ENCODE measurements at places on chromosomes 16 and 17.

GRCh38 chr17:45759761-45760160 is 24.4 kb upstream of the CRHR1 start:
- no peaks in the 10 kb centered on the region for H3K36me3 ChIP-seq
- H3K4me3 ChIP-seq, result no peak overlapping the region
- no peaks in the 10 kb centered on the region for H3K4me1 ChIP-seq
- no peak overlapping the region for H3K27ac ChIP-seq

- DNase-seq, result peak; percentile 66
- H3K27ac ChIP-seq, result peak within 1 kb of the TSS; percentile 84
- peak within 1 kb of the TSS; percentile 79 for H3K4me3 ChIP-seq
- peaks cover 37% of the 10 kb centered on the region for H3K4me1 ChIP-seq
Observed at GRCh38 chr17:19867329-19868078, at the start of gene ULK2. Gene ULK2 (minus strand): TSS chr17:19867936. CDS start chr17:19867417, 519 bp downstream.

DNA sequence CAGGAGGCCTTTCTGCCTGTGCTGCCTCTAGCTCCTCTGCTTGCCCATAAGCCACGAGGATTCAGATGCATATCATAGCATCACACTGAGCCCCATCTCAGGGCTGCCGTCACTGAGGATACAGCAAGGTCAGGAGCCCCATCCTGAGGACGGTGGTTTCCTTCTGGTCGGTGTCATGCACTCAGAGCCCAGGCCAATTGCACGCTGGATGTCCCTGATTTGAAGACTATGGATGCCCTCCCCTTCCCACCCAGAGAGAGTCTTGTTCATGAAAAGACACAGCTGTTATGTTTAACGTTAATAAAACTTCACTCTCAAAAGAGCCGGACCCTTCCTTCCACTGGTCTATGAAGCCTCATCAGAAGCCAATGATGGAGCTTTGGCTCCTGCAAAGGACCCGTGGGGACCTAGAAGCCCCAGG is 19.9 kb downstream of the COTL1 start:
- H3K4me3 ChIP-seq, result peak overlapping the region; percentile 57
- peaks cover 96% of the 10 kb centered on the region for H3K4me1 ChIP-seq
- peak; percentile 53 for DNase-seq
- H3K27ac ChIP-seq, result peak overlapping the region; percentile 89
- peaks cover 68% of the 10 kb centered on the region for H3K36me3 ChIP-seq
- no peaks in the 10 kb centered on the region for H3K27me3 ChIP-seq

DNA sequence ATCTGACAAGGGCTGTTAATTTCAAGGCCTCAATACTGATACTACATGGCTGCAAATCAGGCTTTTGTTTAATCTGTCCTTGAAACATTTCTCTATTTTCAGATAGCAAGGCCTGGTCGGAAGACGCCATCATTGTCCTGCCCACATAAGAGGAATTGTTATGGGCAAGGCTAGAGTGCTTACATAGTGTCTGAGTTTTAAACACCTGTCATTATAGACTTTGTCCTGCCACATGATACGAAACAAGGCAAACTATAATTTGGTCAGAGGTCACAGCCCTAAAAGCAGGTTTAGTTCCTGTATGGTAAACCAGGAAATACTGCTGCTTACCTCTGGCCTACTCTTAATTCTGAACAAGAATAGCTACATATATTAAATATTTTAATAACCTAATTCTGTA is 104.4 kb downstream of the SSH2 start:
- H3K4me1 ChIP-seq, result peaks cover 22% of the 10 kb centered on the region
- no peak for DNase-seq
- H3K27ac ChIP-seq, result no peak overlapping the region
- peaks cover 3% of the 10 kb centered on the region for H3K36me3 ChIP-seq
- H3K4me3 ChIP-seq, result no peak overlapping the region

- H3K36me3 ChIP-seq, result no peaks in the 10 kb centered on the region
- H3K4me3 ChIP-seq, result no peak overlapping the region
- DNase-seq, result no peak
- no peaks in the 10 kb centered on the region for H3K4me1 ChIP-seq
- H3K27ac ChIP-seq, result no peak overlapping the region
Observed at GRCh38 chr16:58507195-58507962, 7.4 kb downstream of the NDRG4 start.

DNA sequence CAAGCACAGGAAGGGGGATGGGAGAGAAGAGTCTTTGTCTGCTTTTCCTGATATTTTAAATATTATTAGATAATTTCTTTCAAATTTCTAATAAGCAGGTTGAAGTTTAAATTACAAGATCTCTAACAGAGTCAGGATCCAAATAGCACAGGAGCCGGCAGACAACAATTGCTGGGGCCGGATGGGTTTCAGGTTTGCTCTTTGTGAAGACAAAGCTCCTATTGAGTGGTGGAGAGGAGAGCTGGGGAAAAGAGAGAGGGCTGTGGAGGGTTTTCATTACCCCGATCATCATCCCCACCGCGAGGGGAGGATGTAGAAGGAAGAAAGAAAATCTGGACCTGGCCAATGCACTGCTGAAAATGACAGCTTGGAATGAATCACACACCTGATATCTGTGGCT is 197.3 kb downstream of the SOX9 start:
- H3K4me1 ChIP-seq, result no peaks in the 10 kb centered on the region
- no peak for DNase-seq
- peaks cover 3% of the 10 kb centered on the region for H3K27me3 ChIP-seq
- H3K27ac ChIP-seq, result no peak overlapping the region
- H3K36me3 ChIP-seq, result no peaks in the 10 kb centered on the region

DNA sequence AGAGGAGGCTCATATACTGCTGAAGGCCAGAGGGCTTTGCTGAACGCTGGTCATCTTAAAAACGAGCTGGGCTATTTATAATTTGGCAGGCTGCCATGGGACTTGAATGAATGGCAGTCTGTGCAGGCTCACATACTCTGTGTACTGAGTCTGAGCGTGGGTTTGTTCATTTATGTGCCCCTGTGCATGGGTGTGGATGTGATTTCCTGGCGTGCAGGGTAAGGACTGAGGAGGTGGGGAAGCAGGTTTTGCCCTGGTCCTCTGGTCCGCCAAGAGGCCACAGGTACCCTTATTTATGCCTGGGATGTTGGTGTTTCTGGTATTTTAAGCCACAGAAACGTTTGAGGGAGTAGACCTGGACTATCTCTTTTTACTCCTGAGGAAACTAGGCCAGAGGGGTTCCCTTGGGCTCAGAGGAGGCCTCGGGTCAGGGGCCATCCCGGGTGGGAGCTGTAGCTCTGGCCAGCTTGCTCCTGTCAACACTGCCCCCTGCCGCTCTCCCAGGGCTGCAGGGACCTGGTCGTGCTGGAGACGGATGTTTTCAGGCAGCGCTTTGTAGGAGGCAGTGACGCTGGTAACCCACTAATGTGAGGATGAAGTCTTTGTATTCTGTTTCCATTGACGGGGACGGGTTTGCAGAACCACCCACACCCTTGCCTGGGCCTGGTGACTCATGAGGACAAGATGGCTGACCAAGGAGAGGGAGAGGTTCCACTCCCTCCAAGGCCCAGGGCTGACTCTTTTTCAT is 184.4 kb downstream of the MSI2 start:
- peaks cover 52% of the 10 kb centered on the region for H3K4me1 ChIP-seq
- H3K27me3 ChIP-seq, result no peaks in the 10 kb centered on the region
- peaks cover 6% of the 10 kb centered on the region for H3K36me3 ChIP-seq
- peak overlapping the region; percentile 76 for H3K27ac ChIP-seq

DNA sequence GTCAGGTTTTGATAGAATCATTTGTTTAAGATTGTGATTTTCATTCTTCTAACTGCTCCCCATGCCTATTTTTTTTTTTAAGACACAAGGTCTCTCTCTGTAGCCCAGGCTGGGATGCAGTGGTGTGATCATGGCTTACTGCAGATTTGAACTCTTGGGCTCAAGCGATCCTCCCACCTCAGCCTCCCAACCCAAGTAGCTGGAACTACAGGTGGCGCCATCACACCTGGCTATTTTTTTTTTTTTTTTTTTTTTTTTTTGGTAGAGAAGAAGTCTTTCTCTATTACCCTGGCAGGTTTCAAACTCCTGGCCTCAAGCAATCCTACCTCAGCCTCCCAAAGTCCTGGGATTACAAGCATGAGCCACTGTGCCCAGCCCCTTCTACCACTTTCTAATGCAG is 223.3 kb downstream of the CBLN1 start:
- H3K4me1 ChIP-seq, result no peaks in the 10 kb centered on the region
- H3K4me3 ChIP-seq, result no peak overlapping the region
- no peaks in the 10 kb centered on the region for H3K27me3 ChIP-seq
- no peak for DNase-seq

DNA sequence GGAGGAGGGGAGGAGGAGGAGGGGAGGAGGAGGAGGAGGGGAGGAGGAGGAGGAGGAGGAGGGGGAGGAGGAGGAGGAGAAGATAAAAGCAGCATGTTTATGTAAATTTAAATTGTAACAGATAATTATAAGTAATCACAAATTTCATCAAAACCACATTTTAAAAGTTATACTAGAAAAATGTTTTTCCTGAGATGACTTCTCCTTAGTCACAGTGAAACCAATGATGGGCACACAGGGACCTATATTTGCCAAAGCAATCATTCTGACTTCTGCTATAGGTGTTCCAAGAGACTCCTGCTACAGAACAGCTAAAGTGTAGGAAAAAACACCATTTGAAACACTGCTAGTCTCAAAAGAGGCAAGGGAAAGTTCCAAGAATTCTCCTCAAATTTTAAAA is 66.4 kb downstream of the CEP95 start:
- no peak overlapping the region for H3K27ac ChIP-seq
- no peaks in the 10 kb centered on the region for H3K27me3 ChIP-seq
- H3K4me1 ChIP-seq, result peaks cover 11% of the 10 kb centered on the region
- H3K36me3 ChIP-seq, result peaks cover 16% of the 10 kb centered on the region
- no peak for DNase-seq

GRCh38 chr16:64791756-64792155 is 330.1 kb downstream of the CDH11 start:
- H3K27me3 ChIP-seq, result no peaks in the 10 kb centered on the region
- H3K4me1 ChIP-seq, result no peaks in the 10 kb centered on the region
- no peaks in the 10 kb centered on the region for H3K36me3 ChIP-seq
- DNase-seq, result no peak
- H3K27ac ChIP-seq, result no peak overlapping the region
- H3K4me3 ChIP-seq, result no peak overlapping the region

- peaks cover 39% of the 10 kb centered on the region for H3K4me1 ChIP-seq
- H3K27me3 ChIP-seq, result peaks cover 21% of the 10 kb centered on the region
- peak overlapping the region; percentile 67 for H3K4me3 ChIP-seq
- H3K36me3 ChIP-seq, result peaks cover 18% of the 10 kb centered on the region
- no peak for DNase-seq
Observed at GRCh38 chr17:67246403-67246652, 1.3 kb upstream of the HELZ start.

GRCh38 chr16:3846595-3847091 is 33.9 kb downstream of the CREBBP start:
- H3K4me3 ChIP-seq, result no peak overlapping the region
- peaks cover 17% of the 10 kb centered on the region for H3K36me3 ChIP-seq
- DNase-seq, result no peak

- no peak overlapping the region for H3K4me3 ChIP-seq
- DNase-seq, result peak; percentile 17
- no peak overlapping the region for H3K27ac ChIP-seq
Observed at GRCh38 chr16:57619606-57620334, 8.7 kb upstream of the ADGRG1 start.

GRCh38 chr16:48583075-48584065 is 26.6 kb downstream of the N4BP1 start:
- H3K4me1 ChIP-seq, result no peaks in the 10 kb centered on the region
- H3K27me3 ChIP-seq, result no peaks in the 10 kb centered on the region
- no peak for DNase-seq
- H3K36me3 ChIP-seq, result peaks cover 42% of the 10 kb centered on the region

DNA sequence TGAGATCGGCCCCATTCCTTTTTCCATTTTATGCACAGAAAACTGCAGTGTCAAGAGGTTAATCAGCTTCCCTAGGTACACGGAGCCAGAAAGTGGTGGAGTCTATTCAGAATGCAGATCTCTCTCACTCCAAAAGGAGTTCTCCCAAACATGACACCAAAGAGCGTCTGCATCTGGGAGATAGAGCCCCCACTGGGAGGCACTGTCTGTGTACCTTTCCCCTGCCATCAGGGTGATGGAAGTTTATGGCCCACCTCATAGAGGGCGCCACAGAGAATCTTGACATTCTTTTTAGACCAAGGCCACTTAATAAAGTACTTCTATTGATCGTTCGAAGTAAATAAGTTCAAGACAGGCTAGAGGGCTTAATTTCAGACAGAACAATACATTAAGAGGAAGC is 493.7 kb upstream of the ERCC4 start:
- no peak for DNase-seq
- H3K4me1 ChIP-seq, result no peaks in the 10 kb centered on the region
- no peaks in the 10 kb centered on the region for H3K36me3 ChIP-seq
- no peak overlapping the region for H3K27ac ChIP-seq

- no peaks in the 10 kb centered on the region for H3K4me1 ChIP-seq
- peaks cover 4% of the 10 kb centered on the region for H3K27me3 ChIP-seq
- no peak overlapping the region for H3K4me3 ChIP-seq
- no peak for DNase-seq
- no peaks in the 10 kb centered on the region for H3K36me3 ChIP-seq
- no peak overlapping the region for H3K27ac ChIP-seq
Observed at GRCh38 chr16:83109490-83110125, 482.8 kb downstream of the CDH13 start.

DNA sequence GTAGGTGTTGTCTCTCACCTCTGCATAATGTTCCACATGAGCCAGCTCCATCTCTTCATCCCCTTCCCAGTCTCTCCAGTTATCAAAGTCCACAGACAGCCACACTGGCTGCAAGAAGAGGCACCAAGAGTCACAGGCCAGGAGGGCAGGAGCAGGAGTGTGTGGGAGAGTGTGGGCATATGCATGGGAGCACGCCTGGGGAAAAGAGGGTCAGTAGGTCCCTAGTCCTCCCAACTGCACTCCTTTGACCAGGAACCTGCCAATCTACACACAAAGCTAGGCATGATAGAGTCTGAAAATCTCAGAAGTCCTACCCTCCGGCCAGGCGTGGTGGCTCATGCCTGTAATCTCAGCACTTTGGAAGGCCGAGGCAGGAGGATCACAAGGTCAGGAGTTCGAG is 7.3 kb upstream of the AARSD1 start:
- no peaks in the 10 kb centered on the region for H3K4me1 ChIP-seq
- H3K27ac ChIP-seq, result no peak overlapping the region
- H3K4me3 ChIP-seq, result no peak overlapping the region
- H3K27me3 ChIP-seq, result peaks cover 4% of the 10 kb centered on the region
- no peaks in the 10 kb centered on the region for H3K36me3 ChIP-seq
- no peak for DNase-seq

GRCh38 chr16:49530427-49530970 is 156.9 kb downstream of the C16orf78 start:
- H3K4me3 ChIP-seq, result no peak overlapping the region
- no peak for DNase-seq
- peaks cover 19% of the 10 kb centered on the region for H3K4me1 ChIP-seq
- H3K36me3 ChIP-seq, result no peaks in the 10 kb centered on the region
- H3K27ac ChIP-seq, result no peak overlapping the region

GRCh38 chr17:56913867-56914580 is at the start of gene TRIM25:
Gene TRIM25 (minus strand): TSS chr17:56914049. CDS start chr17:56913988, 61 bp downstream.
- DNase-seq, result peak; percentile 94
- H3K4me3 ChIP-seq, result peak within 1 kb of the TSS; percentile 88
- H3K27ac ChIP-seq, result peak within 1 kb of the TSS; percentile 93
- H3K36me3 ChIP-seq, result peaks cover 29% of the 10 kb centered on the region

- H3K27me3 ChIP-seq, result peaks cover 97% of the 10 kb centered on the region
- H3K36me3 ChIP-seq, result no peaks in the 10 kb centered on the region
- H3K4me3 ChIP-seq, result no peak overlapping the region
- DNase-seq, result no peak
- H3K4me1 ChIP-seq, result peaks cover 9% of the 10 kb centered on the region
- H3K27ac ChIP-seq, result no peak overlapping the region
Observed at GRCh38 chr16:84818989-84819643, 669 bp upstream of the CRISPLD2 start.

All from activated naive CD4-positive, alpha-beta T cell treated with anti-CD3 and anti-CD28 coated beads, Interleukin-2, amount 10 ng/mL, durations not matched to agents 7 days and 5 days (primary cell).